ENCODE measurements at places on chromosomes 7 and 10.

DNA sequence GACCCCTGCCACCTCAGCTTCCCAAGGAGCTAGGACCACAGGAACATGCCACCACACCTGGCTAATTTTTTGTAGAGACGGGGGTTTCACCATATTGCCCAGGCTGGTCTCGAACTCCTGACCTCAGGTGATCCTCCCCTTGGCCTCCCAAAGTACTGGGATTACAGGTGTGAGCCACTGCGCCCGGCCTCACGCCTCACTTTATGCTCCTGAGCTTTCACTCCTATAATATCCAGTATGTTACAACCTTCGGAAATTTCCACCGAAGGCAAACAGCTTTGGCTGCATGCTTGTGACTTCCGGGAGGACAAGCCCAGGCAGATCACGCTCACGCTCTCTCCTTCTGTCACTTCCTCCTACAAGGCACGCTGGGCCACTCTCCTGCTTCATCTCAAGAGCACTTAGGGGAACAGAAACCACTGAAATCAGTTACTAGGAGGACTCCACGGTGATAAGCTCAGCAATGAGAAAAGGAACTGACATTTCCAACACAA, 4.4 kb upstream of the MAD1L1 start:
- DNase-seq = no peak

DNA sequence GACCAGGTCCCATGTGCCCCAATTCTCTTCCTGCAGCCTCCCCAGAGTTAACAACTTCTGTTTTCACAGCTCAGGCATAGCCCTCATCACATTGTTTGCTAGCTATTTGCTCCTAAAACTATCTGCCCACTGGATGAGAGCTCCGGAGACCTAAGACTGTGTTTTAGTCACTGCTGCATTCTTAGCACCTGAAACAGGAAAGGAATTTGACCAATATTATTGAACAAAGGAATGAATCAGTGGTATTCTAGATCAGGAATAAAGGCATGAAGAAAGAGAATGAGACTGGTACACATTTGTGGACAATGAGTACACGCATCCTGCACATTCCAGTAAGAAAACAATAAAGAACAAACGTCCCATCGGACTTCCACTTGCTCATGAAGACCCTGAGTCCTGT, 54.8 kb downstream of the PPP1R17 start:
- no peak for DNase-seq

DNA sequence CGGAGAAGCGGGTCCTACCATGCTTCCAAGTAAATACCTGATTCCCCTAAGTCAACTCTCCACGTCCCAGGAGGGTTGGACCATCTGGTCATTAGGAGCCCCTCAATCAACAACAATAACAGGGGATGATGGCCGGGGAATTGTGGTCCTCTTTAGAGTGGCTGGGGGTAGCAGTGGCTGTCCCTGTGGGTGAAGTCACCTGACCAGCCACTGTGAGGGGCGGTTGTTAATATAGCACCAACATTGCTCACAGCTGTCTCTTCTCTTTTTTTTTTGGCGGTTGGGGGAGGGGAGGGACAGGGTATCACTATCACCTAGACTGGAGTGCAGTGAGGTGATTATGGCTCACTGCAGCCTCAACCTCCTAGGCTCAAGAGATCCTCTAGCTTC, 67.9 kb downstream of the SPDYE5 start:
- DNase-seq = no peak

DNA sequence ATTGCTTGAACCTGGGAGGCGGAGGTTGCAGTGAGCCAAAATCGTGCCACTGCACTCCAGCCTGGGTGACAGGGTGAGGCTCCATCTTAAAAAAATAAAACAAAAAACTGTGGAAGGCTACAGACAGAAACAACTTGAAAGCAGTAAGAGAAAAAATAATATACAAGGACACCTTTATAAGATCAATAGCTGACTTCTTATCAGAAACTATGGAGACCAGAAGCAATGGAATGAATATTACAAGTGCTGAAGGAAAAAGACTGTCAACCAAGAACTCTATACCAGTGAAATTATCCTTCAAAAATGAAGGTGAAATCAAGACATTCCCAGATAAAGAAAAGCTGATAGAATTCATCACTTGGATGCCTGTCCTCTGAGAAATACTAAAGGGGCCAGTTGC, 49.0 kb downstream of the RBAK start:
- no peak for DNase-seq

GRCh38 chr10:87706731-87707130, 47.1 kb downstream of the PAPSS2 start:
- DNase-seq = no peak

GRCh38 chr10:131477457-131478121, 166.1 kb upstream of the TCERG1L start:
- no peak for DNase-seq

- DNase-seq = no peak
Observed at GRCh38 chr10:77118603-77119282, 518.9 kb downstream of the KCNMA1 start.

DNA sequence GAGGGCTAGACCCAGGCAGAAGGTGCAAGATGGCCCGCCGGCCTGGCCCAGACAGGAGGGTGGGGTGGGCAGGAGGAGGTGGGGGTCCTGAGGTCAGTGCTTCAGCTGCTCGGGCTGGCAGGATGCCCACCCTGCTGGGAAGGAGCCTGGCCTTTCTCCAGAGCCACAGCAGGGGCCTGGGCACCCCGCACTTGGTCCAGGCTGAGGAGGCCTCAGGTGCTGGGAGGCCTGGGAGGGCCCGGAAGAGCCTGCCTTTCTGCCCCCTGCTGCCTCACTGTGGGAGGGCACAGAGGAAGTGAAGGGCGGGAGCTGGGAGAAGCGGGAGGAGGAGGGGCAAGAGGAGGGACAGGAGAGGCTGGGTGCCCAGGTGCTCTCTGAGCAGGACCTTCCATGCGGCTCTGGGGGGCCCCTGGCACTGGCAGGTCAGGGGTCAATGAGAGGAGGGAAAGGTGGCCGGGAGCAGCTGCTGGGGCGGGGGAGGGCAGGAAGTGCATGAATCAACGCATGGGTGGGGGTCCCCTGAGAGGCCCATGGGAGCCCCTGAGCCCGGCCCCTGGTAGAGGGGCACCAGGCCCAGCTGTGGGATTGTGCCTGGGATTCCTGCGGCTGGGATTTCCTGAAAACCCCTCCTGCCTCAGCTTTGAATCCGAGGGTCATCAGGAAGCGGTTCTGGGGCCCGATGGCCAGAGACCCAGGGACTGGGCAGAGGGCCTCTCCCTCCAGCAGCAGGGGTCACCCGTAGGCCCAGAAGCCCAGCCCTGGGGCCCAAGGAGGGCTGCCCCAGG, 49.9 kb downstream of the PWWP2B start:
- no peak for DNase-seq

- peak; percentile 44 for DNase-seq
Observed at GRCh38 chr10:112852306-112852705, 97.7 kb upstream of the TCF7L2 start.

GRCh38 chr10:275680-276079, 140.4 kb downstream of the ZMYND11 start:
- no peak for DNase-seq

- no peak for DNase-seq
Observed at GRCh38 chr10:63886281-63887022, 365.3 kb downstream of the REEP3 start.

GRCh38 chr7:157268540-157268939, 68.3 kb upstream of the DNAJB6 start:
- DNase-seq = no peak

- DNase-seq = no peak
Observed at GRCh38 chr10:23310404-23310803, 34.2 kb downstream of the C10orf67 start.

GRCh38 chr7:37196676-37197075, 252.0 kb downstream of the ELMO1 start:
- DNase-seq = no peak

DNA sequence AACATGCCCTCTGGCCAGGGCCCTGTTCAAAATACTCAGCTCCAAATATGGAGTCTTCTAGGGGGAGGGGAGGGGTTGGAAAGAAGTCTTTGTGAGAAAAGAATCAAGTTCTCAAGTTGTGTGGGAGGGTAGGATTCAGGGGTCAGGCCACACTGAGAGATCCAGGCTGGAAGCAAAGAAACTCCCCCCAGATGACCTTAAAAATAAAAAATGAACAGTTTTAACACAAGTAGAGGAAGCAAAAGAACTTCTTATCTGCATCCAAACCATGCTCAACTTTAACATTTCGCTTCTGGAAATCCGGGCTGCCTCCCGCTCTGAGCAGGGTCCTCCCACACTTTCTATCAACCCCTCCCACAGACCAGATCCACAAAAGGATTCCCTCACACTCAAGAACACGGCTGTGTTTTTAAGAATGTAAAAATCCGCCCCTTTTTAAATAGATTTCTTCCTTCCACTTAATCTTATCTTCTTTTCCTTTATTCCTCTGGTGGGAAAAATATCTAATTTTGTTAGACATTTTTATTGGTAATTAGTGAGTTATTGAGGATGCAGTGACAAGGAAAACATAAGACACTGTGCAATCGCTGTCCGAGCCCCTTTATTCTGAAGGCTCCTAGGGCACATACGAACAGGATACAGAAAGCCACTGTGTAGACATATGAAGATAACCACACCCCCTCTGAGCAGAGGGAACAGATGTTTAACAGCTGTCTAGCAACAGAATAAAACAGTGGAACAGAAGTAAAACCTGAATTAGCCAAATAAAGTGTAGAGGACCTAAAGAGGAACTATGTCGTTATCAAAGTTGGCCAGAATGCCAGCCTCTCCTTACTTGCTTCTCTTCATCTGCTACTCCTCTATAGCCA, 43.8 kb downstream of the CYTH3 start:
- DNase-seq = no peak

DNA sequence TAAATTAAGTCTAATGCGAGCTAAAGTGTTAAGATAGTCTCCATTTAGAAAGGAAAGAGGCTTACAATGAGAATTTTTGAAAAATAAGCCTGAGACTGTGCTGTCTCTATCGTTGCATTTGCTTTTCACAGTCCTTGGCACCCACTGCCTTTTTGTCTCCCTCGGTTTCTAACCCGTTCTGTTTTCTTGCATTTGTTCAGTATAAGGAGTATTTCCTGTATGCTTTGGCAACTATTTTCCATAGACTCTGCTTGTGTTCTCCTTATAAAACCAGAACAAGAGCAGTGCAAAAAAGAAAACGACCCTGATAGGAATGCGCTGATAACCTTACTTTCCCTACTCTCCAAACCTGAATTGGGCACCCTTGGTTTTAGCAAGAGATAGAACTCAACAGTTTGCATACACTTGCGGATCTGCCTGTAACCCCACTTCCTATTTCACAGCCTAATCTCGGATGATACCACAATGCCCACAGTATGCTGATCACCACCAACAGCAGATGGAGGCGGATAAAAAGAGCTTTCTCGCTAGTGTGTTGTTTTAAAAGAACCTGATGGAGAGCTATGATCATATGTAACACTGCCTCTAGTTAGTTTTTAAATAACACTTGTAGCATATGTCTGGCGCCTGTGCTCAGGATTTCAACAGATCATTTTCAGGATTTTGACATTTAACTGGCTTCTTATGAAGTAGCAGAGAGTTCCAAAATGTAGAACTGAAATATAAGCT, 1.6 kb upstream of the ARHGAP12 start:
- DNase-seq = no peak

DNA sequence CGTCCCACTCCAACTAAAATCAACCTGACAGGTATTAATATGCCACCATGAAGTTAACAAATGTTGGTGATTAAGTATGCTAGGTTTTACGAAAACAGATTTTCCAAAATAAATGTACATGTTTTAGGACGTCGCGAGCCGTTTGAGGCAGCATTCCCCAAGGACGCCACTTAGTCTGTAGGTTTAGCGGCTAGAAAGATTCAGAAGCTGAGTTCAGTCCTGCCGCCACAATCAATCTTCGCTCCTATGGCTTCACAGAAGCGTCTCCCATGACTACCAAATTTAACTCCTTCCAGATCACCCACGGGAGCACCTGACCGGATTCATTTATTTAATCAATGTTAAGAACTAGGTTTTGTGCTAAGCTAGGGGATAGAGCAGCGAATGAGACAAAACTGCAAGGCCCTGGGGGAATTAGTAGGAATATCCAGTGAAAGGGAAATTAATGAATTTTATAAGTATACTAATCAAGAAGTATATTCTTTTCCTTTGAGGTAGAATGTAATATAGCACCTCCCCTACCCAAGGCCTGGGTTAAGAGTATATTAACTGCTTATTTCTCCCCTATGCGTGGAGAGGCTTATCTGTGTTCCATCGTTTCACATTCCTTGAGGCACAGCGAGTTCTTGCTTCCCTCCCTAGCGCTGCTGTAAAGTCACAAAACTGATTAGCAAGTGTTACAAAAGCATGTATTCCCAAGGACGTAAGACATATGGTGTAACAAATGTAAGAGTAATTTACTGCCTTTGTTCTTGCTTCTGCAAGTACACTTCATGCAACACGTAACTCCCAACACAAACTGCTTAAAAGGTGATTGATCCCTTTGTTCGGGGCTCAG, 994 bp upstream of the CYP51A1 start:
- no peak for DNase-seq

DNA sequence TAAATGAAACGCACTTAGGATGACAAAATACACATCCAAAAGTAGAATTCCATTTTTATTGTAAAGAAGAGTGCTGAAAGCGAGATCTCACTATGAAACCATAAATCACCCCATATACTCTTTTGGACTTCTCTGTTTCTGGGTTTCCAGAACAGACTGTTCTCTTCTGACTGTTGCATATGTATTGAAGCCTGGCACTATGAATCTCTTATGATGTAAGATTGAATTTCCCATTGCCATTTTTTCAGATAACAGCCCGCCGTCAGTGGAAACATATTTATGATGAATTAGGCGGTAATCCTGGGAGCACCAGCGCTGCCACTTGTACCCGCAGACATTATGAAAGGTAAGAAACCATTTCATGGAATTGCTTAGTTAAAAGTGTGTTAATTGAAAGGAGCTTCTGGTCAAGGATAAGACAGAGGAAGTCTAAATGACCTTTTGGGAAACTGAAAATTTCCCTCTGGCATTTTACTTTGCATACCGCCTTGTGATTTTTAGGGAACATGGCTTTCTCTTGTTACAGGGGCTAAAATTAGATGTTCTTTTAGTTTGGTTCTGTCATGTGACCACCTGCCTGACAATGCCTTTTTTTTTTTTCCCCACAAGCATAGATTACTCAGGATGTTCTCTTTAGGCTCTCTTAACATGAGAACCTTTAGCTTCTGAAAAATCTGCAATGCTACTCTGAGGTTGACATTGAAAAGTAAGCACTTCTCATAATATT, 168.1 kb downstream of the ARID5B start:
- no peak for DNase-seq

GRCh38 chr7:101598422-101598985, 30.6 kb downstream of the MYL10 start:
- DNase-seq = no peak

DNA sequence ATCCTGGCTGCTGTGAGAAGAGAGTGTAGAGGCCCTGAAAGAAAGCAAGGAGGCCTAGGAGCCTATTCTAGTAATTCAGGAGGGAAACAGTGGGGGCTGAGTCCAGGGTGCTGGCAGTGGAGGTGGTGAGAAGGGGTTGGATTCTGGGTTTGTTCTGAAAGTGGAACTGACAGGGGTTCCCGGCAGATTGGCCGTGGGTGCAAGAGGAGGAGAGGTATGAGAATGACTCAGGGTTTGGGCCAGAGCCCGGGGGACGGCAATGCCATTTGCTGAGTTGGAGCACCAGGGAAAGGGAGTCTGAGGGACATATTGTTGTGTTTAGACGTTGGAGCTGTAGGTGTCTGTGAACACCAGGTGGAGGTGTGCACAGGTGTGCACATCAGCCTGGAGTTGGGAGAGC, 38.5 kb downstream of the NPTX2 start:
- no peak for DNase-seq

All from left forelimb (tissue), 1 donor.